Neural crest cell (in vitro differentiated cells): ENCODE measurements at places on chromosomes 2 and 18. TPM values are rescaled to one million over a fixed set of nuclear protein-coding genes. Genes with fewer than 3 reads are reported as not detected.
A peak's percentile ranks its signal among the peaks of the same experiment; 100 is the strongest.

- no peak overlapping the region for H3K27ac ChIP-seq
- peaks cover 3% of the 10 kb centered on the region for H3K27me3 ChIP-seq
- no peak overlapping the region for H3K4me3 ChIP-seq
- H3K4me1 ChIP-seq: peaks cover 23% of the 10 kb centered on the region
Observed at GRCh38 chr2:110854355-110855081, 122.1 kb downstream of the ACOXL start.

DNA sequence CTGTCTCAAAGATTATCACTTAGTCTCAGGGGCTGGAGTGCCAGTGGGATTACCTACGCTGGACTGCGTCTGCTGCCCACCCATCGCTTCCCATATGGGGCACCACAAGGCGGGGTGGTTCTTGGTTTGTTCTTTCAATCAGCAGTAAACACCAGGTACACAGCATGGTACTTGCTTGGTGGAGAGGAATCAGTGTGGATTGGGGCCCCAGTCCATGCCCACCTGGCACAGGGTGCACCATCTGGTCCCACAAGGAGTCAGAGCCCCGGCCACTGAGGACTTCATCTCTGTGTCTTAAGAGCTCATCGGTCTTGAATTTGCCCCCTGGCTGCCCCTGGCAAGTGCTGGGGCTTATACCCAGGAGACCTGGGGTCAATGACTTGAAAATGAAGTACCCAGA, 96.2 kb downstream of the GLI2 start:
- peaks cover 21% of the 10 kb centered on the region for H3K4me1 ChIP-seq
- peak overlapping the region; percentile 82 for H3K27ac ChIP-seq
- no peak overlapping the region for H3K4me3 ChIP-seq
- H3K36me3 ChIP-seq: peaks cover 3% of the 10 kb centered on the region

DNA sequence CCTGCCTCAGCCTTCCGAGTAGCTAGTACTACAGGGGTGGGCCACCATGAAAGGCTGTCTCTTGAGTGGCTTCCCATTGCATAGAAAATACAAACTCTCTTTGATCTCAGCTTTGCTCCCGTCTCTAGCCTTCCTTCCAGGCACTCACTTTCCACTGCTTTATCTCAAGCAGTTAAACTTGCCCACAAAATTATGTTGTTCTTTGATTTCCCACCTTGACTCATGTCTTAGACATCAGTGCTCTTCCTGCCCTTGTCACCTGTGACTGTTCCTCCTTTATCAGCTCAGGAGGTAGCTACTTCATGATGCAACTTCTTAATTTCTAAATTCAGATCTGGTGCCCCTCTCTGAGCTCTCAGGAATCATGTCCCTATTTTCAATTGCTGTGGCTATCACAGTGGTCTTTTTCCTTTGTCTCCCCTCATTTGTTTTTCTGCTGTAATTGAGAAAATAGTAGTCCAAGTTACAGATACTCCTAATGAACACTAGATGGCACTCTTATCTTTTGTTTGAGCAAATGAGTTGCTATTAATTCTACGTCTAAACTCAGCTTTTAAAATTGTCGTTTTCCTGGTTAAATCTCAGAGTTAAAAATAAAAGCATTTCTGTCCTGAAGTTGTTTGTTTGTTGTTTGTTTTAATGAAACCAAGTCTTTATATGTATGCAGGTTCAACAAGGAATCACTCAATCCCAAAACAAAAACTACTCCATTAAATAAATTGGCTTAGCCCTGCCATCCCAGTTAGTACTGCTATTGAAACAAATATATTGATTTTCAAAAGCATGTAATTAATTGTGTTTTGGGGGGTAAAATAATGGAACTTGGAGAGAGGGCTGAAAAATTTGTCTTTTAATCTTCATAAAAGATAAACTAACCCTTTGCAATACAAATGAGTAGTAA, 46.9 kb upstream of the GREB1L start:
- H3K4me1 ChIP-seq: peaks cover 15% of the 10 kb centered on the region
- no peak overlapping the region for H3K4me3 ChIP-seq
- no peaks in the 10 kb centered on the region for H3K27me3 ChIP-seq
- no peaks in the 10 kb centered on the region for H3K36me3 ChIP-seq

GRCh38 chr2:117771969-117772630, 42.4 kb upstream of the DDX18 start:
- H3K27me3 ChIP-seq: no peaks in the 10 kb centered on the region
- no peaks in the 10 kb centered on the region for H3K36me3 ChIP-seq
- no peak overlapping the region for H3K4me3 ChIP-seq
- H3K4me1 ChIP-seq: no peaks in the 10 kb centered on the region
- no peak overlapping the region for H3K27ac ChIP-seq

GRCh38 chr2:16149349-16150243, 209.2 kb downstream of the MYCN start:
- peaks cover 4% of the 10 kb centered on the region for H3K4me1 ChIP-seq
- no peak overlapping the region for H3K4me3 ChIP-seq
- H3K27ac ChIP-seq: no peak overlapping the region
- H3K36me3 ChIP-seq: no peaks in the 10 kb centered on the region

The AQP12B gene
- total RNA-seq: not detected in 2 replicates
